ENCODE measurements at places on chromosomes 3 and 15.

DNA sequence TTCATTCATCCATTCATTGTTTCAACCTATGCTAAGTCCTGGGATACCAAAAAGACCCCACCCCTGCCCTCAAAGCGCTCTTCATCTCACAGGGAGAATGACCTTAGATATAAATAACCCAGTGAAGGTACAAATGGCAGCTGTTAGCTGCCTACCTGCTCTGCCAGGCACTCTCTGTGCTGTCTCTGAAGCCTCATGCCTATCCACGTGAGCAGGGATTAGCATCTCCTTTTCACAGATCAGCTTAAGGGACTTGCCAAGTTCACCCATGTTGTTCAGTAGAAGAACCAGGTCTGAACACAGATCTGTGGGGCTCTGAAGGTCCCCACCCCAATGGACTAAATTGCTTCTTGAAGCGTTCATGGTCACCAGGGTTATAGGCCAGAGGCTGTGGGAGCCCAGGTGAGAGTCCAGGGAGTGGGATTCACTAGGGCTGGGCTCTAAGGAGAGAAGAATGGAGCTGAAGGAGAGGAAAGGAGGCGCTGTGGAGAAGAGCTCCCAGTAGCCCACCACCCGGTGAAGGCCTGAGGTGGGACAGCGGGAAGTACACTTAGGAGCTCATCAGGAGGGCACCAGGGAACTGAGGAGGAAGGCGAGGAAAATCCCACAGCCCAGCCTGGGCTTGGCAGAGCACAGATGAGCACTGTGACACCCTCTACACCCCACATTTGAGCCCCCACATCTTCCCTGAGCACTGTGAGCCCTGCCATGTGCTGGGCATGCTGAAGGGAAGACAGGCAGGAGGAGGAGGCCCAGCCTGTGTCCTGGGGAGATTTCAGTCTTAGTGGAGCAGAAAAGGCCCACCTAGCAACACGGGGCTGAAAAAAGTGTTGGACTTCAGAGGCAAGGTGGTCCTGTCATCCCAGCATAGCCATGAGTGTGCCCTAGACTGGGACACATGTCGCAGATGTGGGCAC is 20.4 kb downstream of the RBP1 start:
- no peak for DNase-seq

DNA sequence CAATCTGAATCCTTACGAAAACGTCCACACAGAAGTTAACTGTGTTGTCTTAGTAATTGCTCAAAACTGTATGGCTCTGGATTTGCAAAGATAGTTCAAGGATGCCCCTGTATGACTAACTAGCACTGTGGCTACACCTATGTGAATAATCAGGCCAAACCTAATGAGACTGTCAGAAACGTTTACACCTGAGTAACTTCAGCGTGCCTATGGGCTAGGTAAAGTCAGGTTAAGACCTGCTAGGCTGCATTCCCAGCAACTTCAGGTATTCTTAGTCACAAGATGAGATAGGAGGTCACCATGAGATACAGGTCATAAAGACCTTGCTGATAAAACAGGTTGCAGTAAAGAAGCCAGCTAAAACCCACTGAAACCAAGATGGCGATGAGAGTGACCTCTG is 87.8 kb upstream of the PLXND1 start:
- no peak for DNase-seq

- DNase-seq = no peak
These were observed 31.4 kb downstream of the COL6A6 start for GRCh38 chr3:130548356-130548755.

DNA sequence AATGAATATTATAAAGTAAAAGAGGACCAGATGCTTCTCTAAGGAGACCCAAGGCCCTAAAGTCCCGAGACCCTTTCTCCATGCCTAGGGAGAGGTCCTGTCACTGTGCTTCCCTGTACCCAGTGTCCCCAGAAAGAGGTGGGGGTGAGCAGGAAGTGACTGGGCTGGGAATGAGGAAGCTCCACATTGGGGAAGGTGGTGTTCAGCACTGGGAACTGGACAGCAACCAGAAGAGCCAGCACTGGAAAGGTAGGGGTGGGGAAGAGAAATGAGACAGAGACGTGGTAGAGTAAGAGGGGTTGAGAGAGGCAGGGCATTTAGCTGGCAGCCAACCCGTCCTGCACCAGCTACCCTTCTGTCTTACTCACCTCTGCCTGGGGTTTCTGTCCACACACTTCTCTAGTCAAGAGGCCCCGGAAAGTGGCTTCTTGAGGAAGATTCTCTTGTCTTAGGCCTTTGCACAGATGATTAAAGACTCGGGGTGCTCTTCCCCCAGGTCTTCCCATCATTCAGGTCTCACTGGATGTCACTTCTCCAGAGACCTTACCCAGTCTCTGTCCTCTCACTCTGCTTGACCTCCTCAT is 12.2 kb downstream of the RRP9 start:
- DNase-seq = no peak

- no peak for DNase-seq
These were observed 78.2 kb upstream of the UMPS start for GRCh38 chr3:124652009-124652408.

- no peak for DNase-seq
These were observed 267.0 kb downstream of the PTPRG start for GRCh38 chr3:61828184-61828874.
